ENCODE measurements at places on chromosomes 3 and 15.

- DNase-seq = no peak
Observed at GRCh38 chr15:29097168-29097567, 172.5 kb downstream of the NSMCE3 start.

GRCh38 chr15:78351539-78351938, 11.4 kb downstream of the CRABP1 start:
- DNase-seq = no peak

- DNase-seq = peak; percentile 65
Observed at GRCh38 chr3:186806089-186807055, at the start of gene RFC4. TSS of gene RFC4 (minus strand) at chr3:186806482. CDS start at chr3:186804713, 1,769 bp downstream.

- no peak for DNase-seq
Observed at GRCh38 chr3:169501777-169502320, 161.7 kb downstream of the MECOM start.

DNA sequence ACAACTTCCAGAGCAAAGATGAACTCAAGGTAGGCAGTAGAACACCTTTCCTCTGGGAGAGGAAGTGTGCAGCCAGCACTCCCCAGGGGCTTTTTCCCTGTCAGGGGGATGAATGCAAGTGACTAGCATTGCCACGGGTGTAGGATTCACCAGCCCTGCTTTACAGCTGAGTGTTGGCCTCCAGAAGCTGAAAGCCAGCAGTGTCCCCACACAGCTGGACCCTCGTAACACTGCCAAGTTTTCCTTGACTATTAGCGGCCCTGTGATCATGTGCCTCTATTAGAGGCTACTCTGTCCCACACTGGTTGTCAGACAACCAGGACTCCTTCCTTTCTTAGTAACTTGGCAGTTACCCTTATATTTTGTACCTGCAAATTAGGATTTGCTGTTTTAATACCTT, 104.9 kb upstream of the MANF start:
- no peak for DNase-seq

GRCh38 chr15:77518458-77518857, 97.8 kb downstream of the HMG20A start:
- DNase-seq = no peak
